ENCODE measurements at places on chromosomes 5 and 9.

DNA sequence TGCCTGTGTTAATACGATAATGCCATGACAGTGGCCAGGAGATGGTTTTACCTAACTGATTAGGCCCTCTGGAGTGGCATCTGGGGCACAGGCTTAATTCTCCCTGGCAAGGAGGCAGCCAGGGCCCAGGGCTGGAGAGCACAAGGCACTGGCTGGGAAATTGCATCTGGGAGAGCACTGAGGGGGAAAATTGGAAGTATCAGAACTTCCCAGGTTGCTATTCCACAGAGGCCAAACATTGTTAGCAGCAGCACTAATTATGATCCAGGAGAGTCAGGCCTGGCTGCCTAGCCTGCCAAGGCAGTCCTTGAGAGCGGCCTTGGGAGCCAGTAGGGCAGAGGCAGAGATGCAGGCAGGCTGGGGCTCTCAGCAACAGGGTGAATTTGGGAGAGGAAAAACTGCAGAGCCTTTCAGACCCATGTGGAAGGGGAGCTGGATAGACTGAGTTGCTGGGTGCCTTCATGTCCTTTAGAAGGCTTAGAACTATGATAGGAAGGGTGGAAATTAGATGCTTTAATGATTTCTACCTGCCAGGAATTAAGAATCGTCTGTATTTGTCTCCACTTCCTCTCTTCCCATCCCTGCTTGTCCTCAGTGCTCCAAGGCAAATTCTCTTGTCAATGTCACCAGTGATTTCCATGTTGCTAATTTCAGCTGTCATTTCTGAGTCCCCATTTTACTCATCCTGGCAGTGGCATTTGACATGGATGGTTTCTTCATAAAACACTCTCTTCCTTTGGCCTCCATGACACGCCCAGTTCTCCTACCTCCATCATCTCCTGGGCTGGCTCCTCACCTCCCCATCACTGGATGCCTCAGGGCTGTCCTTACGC, 56.1 kb upstream of the HSPA9 start:
- no peak for DNase-seq

DNA sequence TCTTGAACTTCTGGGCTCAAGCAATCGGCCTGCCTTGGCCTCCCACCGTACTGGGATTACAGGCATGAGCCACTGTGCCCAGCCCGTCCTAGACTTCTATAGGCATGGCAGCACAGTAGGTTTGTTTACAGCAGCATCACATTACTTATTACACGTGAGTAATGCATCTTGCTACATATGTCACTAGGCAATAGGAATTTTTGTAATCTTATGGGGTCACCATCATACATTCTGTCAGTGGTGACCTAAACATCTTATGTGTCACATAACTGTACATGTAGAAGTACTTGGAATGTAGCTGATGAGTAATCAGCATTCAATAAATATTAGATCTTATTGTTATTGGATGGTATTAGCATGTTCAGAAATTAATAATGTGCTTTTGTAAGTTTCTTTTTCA, 22.9 kb upstream of the ABCA1 start:
- no peak for DNase-seq

GRCh38 chr5:144369006-144369405, 198.3 kb downstream of the KCTD16 start:
- no peak for DNase-seq

GRCh38 chr9:137226338-137227053, 806 bp upstream of the RNF224 start:
- DNase-seq: no peak

DNA sequence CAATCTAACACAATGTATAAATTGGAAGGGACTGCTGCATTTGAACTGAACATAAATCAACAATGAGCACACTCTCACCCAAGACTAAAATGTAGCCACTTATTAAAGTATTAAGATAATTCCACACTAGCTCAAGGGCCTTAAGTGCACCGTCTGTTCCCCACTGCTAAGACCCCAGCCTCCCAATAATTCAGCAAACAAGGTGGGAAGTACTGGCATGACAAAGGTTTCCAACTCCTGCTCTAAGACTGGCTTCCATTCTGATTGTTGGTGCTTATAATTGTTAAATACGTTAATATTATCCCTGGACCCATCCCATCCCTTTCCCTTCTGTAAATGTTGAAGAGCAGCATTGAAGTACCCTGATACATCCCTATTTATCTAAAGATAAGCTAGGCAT, 636.7 kb downstream of the NR2F1-AS1 start:
- no peak for DNase-seq

DNA sequence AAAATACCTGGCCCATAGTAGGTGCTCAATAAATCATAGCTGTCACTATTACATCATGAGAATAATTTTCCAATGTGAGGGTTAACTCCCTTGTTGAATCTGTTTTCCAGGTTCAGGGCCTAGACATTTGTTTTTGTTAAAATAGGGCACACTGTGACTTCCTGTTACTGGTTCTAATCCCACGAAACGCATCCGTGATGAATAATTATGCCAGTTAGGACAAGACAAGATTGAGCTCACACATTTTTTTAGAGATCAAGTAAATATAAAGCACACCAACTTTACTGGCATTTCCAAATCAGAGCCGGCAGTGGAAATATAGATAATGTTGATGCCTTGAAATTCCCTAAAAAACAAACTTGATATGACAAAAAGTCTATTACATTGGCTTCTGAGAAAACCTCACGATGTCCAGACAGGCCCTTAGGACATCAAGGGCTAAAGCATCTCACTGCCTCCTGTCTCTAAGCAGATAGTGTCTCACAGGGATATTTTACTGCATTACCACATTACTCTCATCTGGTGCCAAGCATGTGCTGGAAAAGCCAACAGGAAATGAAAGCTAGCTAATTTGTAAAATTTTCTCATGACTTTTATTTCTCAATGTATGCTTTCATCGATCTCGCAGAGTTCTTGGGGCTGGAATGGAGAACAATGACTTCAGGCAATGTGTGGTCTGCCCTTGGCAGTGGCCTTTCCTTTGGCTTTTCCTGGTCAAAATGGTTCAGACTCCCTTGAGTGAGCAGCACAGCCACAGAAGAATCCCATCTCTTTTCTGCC, 414.3 kb upstream of the PAPPA start:
- no peak for DNase-seq

DNA sequence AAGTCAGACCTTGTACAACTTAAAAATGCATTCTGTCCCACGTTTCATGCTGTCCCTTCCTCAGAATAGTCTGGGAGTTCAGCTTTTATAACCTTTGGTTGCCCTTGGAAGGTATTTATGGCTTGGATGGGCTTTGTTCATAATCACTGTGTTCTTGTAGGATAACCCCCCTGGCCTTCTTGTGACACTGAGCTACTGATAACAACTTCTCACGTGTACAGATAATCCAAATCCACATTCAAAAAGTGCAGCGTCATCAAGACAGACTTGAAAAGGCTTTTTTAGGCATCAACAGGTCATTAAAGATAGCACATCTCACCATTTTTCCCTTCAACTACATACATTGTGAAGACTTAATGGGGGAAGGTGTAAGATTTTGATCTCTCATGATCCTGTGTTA, 42.0 kb downstream of the SLC1A3 start:
- no peak for DNase-seq

DNA sequence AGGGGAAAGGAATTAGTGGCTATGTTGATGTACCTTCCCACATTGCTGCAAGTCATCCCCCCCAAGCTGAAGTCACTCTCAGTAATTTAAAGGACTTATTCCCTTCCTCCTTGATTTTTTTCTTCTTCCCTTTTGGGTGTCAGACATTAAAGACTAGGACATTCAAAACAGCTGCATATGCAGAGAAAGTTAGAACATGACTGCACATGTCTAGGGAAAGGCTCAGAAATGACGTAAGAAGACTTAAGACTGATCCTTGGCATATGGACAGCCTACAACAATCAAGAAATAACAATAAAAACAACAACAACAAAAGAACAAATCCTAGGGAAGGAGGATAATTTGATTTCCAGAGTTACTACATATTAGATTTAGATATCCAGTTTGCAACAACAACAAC, 997.5 kb downstream of the TLE4 start:
- DNase-seq: no peak

DNA sequence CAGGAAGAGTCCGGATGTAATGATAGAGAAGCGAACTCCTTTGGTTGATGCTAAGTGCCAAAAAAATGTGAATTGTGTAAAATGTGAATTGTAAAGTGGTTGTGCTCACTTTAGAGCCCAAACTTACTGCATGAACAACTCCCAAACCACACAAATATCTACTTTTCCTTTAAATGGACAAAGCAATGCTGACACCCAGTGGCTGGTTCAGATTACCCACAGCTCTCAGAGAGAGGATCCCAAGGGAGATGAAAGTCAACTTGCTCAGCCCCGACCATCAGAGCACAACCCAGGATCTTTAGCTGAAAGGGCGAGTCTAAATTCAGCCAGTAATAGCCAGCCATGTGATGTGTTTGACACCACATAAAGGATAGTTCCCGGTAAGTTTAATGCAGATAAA, 133.7 kb downstream of the NMUR2 start:
- DNase-seq: no peak

- DNase-seq: no peak
Observed at GRCh38 chr9:88143179-88143578, 4.9 kb upstream of the SPATA31C2 start.

DNA sequence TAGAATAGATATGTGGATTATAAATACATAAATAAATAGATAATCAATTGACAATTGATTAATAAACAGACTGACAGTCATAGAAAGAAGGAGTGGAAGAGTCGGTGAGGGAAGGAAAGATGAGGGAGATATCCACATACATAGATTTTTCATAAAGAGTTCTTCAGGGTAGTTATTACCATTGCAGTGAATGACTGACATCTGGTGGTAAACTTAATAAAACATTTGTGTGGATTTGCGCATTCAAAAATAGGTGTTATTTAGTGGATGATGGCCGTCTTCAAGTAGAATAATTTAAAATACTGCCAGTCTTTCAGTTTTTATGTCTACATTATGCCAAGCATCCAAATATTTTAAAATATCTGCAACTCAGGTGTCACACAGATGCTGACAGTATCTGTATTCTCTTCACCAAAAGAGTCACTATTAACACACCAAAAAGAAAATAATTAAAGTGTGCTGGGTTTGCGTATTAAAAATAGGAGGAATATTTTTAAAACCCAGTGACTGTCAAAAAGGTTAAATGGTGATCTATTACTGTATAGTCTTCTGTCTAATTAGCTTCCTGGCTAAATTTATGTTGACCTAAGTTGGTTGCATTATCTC, 78.8 kb downstream of the GIN1 start:
- DNase-seq: no peak

- no peak for DNase-seq
Observed at GRCh38 chr9:12737871-12738270, 36.9 kb upstream of the LURAP1L start.

DNA sequence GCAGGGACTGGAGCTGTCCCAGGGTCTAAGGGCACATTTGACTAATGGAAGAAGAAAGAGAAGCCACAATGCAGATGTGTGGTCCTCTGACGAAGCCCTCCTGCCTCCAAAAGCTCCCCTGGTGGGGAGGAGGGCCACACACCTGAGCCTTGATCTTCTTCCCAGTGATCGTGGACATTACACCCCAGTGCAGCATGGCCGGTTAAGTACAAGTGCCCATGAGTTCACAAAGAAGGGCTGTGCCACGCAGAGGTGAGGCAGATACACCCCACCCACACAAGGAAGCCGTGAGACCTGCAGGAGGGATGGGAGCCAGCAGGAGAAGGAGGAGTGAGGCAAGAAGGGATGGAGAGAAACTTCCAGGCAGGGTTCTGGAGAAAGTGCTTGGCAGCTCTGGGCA, 199.0 kb upstream of the MVB12B start:
- DNase-seq: no peak

GRCh38 chr5:25641124-25641523, 996.3 kb upstream of the CDH10 start:
- no peak for DNase-seq

GRCh38 chr5:90418214-90418613, 8.7 kb upstream of the CETN3 start:
- DNase-seq: no peak

DNA sequence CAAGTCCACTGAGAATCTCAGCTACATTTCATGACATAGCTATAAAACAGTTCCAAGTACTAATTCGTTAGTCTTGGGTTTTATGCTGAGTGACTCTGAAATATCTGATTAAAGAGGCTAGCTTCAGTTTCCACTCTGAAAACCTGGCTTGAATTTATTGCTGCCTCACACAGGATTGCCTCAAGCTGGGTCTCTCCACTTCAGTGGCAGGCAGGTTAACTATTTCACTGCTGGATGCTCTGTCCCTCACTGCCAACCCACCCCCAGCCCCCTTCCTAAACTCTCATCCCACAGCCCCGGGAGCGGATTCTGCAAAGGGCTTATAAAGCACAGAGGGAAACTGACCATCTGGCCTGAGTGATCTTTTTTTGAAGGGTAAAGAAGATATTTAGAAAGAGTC, 318.3 kb downstream of the MLLT3 start:
- no peak for DNase-seq

DNA sequence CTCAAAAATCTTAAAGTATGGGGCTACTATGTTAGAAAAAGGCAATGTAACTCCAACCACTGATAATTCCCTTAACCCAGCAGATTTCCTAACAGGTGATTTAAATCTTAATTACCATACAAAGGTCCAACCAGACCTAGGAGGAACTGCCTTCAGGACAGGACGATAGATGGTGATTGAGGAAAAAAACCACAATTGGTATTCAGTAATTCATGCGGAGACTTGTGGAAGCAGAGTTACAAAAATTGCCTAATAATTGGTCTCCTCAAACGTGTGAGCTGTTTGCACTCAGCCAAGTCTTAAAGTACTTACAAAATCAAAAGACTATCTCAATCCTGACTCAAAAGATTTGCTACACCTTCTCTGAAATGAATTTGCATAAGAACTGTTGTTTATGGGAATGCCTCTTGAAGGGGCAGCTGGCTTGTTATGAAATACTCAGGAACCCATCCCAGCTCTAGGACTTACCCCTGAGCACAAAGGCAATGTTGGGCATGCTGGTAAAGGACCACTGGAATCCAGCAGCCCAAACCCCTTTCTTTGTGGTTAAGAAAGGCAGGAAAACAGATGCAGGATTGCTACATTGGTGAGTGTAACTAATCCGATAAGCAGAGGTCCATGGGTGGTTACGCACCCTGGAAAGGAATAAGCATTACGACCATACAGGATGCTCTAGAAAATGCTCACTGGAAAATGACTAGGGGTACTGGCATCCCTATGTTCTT, 26.7 kb upstream of the EPB41L4A start:
- no peak for DNase-seq

GRCh38 chr5:51968756-51969155, 585.5 kb downstream of the ISL1 start:
- DNase-seq: no peak

GRCh38 chr5:124444147-124444775, 302.2 kb downstream of the ZNF608 start:
- DNase-seq: no peak

GRCh38 chr9:68603371-68603770, 62.7 kb upstream of the TMEM252 start:
- DNase-seq: no peak

DNA sequence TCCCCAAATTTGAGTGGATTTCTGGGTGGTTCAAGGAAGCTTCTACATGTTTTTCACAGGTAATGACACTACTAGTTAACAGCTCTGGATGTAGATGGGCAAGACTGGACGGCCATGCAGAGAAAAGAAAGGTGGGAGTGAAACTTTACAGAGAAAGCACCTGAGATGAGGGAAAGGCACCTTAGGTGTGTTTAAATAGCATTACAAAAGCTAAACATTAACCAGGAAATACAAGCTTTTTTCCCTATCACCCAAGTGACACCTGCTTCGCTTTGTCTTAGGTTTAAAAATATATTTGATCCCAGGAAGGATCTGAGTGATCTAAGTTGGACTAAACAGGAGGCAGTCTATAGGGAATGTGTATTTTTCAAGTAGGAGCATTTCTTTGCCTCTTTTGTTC, 8.3 kb downstream of the C9orf152 start:
- DNase-seq: no peak

GRCh38 chr9:96033896-96034295, 158.4 kb downstream of the ERCC6L2 start:
- no peak for DNase-seq

Data from activated CD8-positive, alpha-beta memory T cell treated with anti-CD3 and anti-CD28 coated beads for 1 hour (primary cell).